C1 segment of cervical spinal cord (tissue), 14 donors: ENCODE measurements at places on chromosomes 7 and 10.

DNA sequence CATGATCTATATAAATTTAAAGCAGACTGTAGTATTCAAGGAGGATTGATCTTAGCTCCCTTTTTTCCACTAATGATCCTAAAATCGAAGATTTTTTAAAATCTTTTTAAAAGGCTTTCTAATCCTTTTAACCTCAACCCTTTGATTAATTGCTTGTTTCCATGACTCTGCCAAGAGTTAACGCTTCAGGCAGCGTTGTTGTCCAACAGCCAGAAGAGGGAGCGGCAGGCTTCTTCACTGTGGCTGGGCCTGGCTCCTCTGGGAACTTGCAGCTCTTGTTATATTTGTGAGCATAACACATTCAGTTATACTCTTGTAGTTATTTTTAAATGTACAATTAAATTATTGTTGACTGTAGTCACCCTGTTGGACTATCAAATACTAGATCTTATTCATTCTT lies 26.3 kb downstream of the CRCP start:
- peak; percentile 13 for DNase-seq

DNA sequence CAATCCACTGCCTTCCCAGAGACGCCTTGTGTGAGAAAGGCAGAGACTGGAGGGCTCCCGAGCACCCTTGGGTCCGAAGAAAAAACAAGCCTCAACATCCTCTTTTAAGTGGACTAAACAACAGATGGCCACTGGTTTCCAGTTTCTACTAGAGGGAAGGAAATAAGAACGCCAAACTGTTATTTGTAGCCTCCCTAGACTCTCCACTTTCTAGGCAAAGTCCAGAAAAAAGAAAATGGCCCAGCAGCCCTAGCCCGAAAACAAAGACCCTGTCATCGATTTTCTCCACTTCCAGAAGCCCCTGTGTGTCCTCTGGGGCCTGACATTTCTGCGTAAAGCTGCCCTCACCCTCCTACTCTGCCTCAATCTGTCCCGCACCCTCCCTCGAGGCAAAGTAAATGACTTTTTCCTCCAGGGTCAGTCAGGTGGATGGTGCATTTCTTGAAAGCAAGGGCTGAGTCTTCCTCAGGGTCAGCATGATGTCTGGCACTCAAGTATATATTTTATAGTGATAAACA lies 6.0 kb downstream of the RGS10 start:
- no peak for DNase-seq

- no peak for DNase-seq
Observed at GRCh38 chr10:81679291-81679690, 195.7 kb upstream of the NRG3 start.

DNA sequence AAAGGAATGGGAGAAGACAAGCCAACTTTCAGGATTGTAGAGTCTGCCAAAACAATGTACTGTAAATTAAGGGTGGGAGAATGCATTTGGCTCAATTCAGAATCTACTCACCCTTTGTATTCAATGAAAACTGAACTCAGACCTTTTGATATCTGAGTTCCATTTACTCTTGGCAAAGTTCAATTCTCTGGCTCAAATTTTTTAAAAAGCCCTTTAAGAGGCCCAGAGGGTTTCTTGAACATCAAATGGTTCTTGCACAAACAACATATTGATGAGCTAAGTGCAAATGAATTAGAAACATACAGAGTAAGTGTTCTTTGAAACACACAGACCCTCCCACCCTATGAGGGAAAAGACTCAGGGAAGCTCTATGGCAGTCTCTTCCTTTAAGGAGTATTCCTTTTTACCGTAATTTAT lies 5.2 kb upstream of the XPNPEP1 start:
- no peak for DNase-seq

GRCh38 chr10:128461991-128462390 lies 335.8 kb upstream of the MKI67 start:
- no peak for DNase-seq

- no peak for DNase-seq
Observed at GRCh38 chr7:127911968-127912511, 119.2 kb downstream of the LRRC4 start.

DNA sequence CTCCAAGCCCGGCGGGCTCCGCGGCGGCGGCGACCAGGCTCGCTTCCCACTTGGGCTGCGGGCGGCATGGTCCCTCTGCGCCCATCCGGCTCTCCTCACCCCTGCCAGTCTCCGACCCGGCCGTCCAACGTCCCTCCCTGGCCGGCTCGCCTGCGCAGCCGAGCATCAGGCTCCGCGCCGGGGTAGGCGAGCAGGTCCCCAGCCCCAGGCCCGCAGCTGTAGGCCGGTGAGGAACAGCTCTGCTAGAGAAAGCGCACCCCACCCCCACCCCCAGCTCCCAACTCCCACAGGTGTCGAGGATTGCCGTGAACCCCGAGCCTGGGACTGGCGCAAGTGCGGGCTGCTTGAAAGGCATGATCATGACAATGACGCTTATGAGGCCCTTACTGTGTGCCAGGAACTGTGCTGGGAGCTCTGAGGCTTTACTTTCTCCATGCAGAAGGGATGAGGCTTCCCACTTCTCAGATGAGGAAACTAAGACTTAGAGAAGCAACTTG lies 20.8 kb upstream of the PAX2 start:
- no peak for DNase-seq

GRCh38 chr10:114779803-114780576 lies 41.6 kb upstream of the FHIP2A start:
- no peak for DNase-seq

GRCh38 chr10:65112573-65112972 lies 1591.4 kb downstream of the REEP3 start:
- DNase-seq, result no peak

DNA sequence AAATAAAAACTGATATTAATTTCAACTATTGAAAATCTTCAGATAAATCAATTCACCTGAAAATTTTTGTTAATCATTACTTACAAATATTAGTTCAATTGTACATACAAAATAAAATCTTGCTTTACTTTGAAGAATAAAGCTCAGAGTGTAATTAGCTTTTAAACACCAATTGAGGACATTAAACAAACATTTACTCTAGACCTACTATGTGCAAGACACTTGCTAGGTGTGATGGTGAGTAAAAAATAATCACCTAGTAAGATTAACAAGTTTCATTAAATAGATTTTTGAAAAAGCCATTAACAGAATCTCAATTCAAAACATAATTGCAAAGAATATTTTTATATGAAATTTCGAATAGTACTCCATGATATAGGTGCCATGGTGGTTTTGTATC lies 3.9 kb upstream of the MLLT10 start:
- DNase-seq, result no peak

GRCh38 chr10:71863203-71863602 lies 12.2 kb upstream of the PSAP start:
- DNase-seq, result no peak

DNA sequence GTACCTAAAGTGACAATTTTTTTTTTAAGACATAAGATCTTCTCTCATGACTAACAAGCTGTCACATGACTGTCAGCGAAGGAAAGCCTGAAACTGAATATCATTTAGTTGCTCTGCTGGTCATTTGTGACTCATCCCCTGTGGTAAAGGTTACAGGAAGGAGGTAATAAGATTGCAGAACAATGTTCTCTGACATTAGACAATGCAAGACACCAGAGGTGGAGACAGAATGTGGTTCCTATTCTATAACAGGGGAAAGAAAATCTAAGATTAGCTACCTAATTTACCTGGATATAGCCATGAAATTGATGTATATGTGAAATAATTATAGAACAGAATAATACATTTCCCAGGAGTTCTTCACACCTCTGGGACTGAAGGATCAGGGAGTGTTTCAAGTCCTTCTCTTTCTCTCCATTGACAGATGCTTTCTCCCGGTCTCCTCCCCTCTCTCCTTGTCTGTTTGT lies 47.7 kb downstream of the LRGUK start:
- DNase-seq, result no peak

GRCh38 chr7:149792220-149792595 lies 18.8 kb upstream of the ZNF467 start:
- no peak for DNase-seq

DNA sequence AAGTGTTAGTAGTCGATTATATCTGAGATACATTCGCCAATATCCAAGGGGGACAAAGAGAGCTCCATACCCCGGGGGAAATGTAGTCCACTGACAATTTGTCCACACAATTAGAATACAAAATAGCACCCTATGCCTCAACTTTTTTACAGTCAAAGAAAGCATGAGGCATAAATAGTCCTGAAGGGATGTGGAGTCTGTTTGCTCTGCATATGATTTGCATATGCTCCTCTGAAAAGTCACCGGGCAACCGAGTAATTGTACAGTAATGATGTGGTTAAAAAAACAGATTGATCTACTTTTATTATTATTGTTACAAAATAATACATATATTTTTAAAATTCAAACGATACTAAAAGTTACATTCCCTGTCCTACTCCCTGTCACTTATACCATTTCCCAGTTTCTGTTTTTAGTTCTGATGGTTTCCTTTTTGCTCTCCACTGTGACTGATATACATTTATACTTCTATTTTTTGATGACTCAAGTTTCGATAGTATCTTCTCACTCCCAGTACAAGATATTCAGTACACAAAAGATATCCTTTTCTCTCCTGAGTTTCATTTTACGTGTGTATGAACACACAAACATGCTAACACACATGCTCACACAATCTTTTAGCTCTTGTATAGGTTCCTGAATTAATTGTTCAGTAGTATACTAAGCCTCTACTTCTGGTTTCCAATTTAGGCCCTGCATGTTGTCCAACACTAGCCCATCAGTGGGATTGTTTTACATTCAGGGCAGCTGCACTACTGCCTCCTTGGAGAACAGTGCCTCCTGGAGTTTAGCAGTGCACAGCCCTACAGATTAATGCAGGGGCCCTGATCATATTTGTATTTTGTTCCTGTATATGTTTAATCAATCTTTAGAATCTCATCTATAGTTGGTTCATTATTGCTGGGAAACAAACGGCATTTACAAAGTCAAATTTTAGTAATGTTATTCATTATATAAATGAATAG lies 130.9 kb downstream of the TES start:
- DNase-seq, result no peak

- DNase-seq, result no peak
Observed at GRCh38 chr10:90174531-90174930, 473.1 kb downstream of the KIF20B start.

DNA sequence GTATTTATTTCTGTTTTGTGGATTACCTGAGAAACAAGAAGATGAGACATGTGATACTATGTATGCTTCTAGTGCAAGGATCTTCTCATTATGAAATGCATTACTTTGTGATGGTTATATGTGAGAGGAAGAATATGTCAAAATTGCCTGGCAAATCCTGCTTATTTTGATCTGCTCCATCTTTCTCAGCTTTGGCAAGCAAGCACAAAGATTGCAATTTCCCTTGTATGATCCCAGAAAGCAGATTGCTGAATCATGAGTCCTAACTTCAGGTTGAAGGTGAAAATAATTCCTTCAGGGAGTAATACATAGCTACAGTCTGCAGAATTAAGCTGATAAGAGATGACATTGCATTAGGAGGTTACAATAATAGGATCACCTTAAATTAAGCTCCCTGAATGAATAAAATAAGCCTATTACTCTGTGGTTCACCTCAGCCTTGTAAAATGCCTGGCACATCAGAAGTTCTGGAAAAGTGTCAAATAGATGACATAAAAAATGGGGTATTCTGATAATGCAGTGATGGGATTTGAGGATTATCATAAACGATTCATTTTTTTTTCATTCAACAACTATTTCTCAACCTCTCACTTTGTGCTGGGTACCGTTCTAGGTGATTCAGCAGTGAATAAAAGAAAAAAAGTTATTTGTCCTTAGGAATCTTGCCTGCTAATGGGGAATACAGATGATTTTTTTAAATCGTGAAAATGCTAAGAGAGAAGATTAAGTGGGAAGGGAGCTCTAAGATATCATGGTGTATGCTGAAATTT lies 120.7 kb downstream of the CHN2 start:
- DNase-seq, result no peak

DNA sequence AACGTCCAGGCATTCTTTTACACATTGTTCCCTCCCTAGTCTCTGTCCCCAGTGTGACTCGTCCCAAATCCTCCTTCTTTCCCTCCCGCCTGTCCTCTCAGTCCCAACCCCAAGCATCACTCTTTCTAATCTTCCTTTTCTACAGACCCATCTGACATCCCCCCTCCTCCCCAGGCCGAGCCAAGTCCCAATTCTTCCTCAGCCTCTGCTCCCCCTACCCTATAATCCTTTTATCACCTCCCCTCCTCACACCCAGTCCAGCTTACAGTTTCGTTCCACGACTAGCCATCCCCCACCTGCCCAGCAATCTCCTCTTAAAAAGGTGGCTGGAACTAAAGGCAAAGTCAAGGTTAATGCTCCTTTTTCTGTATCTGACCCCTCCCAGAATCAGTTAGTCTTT lies 95.1 kb downstream of the MACC1 start:
- DNase-seq, result no peak

DNA sequence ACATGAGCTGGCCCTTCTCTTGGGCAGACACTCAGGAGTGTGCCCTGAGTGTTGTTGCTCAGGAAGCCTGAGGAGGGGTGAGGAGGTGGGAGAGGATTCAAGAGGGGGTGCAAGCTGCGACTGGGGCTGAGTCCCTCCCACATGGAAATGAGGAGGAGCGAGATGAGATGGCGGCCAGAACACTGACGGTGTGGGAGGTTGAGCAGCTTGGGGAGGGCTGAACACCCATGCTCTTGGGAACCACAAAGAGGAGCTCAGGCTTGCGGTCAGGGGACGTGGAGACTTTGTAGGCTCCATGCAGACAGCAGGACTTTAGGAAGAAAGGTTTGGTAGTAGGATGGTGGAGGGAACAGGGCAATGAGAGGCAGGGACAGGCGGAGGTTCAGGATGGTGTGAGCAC lies 163.2 kb upstream of the SHH start:
- no peak for DNase-seq

- no peak for DNase-seq
Observed at GRCh38 chr10:13830385-13830784, 243.6 kb downstream of the PRPF18 start.

GRCh38 chr10:61406242-61406641 lies 46.9 kb downstream of the TMEM26 start:
- no peak for DNase-seq

- DNase-seq, result no peak
Observed at GRCh38 chr7:11767148-11767547, 64.8 kb downstream of the THSD7A start.

GRCh38 chr7:115332691-115333090 lies 410.8 kb downstream of the MDFIC start:
- no peak for DNase-seq

DNA sequence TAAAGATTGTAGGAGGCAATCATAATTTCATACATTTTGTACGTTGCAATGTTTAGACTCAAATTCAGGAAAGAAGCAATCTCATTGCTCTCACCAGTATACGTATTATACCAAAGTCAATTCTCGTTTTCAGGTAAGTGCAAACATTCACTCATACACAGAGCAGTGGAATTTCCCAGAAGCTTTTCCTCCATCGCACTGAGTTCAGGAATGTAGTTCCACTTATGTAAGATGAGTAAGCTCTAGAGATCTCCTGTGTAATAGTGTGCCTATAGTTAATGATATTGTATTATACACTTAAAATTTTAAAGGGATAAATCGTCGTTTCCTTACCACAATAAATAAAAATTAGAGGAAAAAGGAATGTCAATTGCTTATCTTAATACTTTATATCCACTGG lies 470.8 kb upstream of the KCND2 start:
- no peak for DNase-seq

GRCh38 chr7:68629-69028 lies 123.7 kb upstream of the FAM20C start:
- no peak for DNase-seq

GRCh38 chr7:87328281-87328680 lies 17.2 kb upstream of the CROT start:
- no peak for DNase-seq

GRCh38 chr7:128530855-128531104 lies 54.2 kb downstream of the METTL2B start:
- no peak for DNase-seq
